ENCODE measurements at places on chromosomes 1 and 21.

GRCh38 chr1:114986286-114986685 is 43.3 kb upstream of the TSHB start:
- no peak for DNase-seq

DNA sequence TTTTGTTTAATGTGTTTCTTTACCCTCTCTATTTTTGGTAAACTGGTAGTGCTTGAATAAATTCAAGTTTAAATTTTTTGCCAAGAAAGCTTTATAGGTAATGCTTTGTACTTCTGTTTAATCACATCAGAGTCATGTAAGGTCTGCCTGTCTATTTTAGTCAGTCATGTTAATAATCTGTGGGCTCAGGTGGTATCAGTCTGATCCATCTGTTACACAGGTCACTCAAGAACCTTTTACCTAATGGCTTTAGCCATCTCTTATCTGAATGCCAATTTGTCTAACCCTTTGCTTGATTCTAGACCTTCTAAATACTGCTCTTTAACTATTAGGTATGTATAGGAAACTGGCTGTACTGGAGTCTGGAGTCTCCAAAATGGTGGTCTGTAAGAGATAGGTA is 16.6 kb downstream of the MDM4 start:
- no peak for DNase-seq

DNA sequence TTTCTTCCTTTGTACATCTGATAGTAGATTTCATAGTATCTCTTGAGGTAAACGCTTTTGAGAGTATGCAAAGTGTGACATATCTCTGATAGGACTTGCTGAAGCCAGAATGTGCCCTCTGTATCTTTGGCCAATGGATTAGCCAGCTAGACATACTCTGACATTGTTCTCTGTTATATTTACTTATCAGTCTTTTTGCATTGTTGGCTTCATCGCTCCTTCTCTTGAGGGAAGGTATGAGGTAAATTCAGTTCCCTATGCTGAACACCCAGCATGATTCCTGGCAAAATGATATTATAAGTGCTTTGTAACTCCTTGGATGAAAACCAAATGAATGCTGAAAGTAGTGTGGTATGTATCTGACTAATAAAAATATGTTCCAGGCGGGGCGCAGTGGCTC is 163.2 kb upstream of the CACYBP start:
- DNase-seq, result no peak

DNA sequence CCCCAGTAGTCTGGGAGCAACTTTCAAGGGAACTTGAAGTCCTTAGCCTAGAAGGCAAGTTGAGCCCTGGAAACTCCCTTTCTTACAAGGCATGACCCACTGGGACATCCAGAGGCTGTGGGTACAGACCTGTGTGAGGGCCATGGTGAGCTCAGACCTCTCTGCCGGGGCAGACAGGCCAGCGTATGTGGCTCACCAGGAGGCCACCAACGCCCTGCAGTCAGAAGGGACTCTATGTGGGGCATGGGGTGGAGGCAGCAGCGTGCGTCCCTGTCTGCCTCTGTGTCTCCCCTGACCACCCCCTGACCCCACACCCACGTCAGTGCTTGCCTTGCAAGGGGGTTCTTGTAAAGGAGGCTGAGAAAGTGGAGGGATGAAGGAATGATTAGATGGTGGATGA is 10.8 kb downstream of the COQ8A start:
- DNase-seq, result no peak

DNA sequence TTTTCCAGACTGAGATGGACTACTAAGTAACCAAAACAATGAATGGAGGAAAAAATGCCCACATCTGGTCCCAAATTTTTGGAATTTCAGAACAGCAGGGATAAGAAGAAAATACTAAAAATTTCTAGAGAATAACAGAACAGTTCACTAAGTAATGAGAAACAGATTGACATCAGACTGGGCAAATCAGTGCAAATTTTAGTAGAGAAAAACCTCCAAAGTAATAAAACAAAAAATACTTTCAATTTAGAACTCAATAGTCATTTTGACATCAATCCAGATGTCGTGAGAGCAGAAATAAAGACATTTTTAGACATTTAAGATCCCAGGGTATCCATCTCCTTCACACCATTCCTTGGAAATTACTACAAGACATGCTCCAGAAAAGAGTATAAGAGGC is 39.3 kb downstream of the CRP start:
- peak; percentile 76 for DNase-seq
